T follicular helper cell (primary cell): ENCODE measurements at places on chromosomes 2 and 18.

GRCh38 chr2:105426626-105427292, 27.9 kb upstream of the FHL2 start:
- DNase-seq = no peak

- no peak for DNase-seq
These were observed 73.3 kb downstream of the NAB1 start for GRCh38 chr2:190722061-190722759.

DNA sequence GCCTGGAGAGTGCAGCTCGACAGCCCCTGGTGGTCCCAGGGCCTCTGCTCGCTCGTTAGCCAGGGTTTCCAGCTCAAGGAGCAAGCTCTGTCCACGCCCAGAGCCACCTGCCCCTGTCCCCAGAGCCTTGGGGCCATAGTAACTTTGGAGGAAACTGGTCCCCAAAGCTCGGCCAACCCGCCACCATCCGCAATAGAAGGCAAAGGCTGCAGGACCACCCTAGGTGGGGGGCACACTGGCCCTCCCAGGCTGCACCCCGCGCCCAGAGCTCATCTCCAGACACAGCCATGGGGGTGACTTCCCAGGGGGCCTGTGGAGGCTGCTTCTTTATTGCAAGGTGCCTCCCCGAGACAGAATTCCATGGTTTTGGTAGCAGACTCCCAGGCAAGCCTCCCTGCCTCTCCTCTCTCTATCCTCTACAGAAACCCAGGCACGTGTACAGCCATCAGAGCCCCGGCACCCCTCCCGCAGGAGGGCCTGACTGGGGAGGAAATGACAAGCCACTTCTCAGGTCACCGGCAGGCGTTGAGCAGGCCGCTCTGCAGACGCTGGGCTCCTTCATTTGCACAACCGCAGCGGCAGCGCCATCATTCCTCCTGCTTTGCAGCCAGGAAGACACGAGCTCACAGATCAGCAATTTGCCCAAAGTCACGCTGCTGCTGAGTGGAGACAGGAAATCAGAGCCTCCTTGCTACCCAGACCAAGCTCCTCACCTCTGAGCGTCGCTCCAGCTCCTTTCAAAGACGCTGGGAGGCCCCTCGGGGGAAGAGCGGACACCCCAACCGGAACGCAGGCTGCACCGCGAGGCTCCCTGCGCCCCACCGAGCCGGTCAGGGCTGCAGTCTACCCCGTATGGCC, 80.2 kb downstream of the NDUFA10 start:
- no peak for DNase-seq

GRCh38 chr2:120769076-120769786, 33.6 kb downstream of the GLI2 start:
- DNase-seq = no peak

DNA sequence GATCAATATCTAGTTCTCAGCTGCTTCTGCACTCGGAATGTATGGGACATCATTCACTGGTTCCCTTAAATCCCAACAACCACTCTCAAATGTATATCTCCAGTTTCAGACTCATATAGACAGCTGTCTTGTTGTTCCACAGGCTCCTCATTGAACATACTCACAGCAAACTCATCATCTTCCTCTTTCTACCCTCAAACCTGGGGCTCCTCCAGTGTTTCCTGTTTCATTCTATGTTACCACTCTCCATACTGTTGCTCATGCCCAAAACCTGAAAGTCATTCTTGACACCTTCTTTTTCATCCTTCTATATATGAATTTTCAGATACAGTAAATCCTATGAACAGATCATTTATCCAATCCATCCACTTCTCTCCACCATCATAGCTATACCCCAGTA, 18.7 kb upstream of the REL start:
- DNase-seq = no peak

- DNase-seq = no peak
These were observed 499.4 kb downstream of the GALR1 start for GRCh38 chr18:77749089-77749488.

DNA sequence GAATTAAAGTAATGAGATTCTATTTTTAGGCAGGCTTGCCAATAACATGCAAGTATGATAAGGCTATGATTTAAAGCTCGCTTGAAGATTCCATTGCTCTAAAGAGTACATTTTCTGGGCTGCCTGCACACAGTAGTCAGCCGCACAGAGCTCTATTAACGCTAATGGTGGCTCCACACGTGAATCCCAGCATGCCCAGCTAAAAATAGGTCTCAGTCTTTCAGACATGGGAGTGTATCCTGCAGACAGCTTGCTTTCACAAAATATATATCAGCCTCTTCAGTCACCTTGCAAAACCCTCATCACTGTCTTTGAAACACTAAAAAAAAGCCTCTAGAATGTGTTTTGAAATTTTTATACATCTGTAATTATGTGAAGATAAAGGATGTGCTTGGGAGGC, 418.1 kb downstream of the MTX2 start:
- DNase-seq = no peak

- DNase-seq = no peak
These were observed 37.8 kb downstream of the ARHGEF4 start for GRCh38 chr2:130874512-130874911.

GRCh38 chr2:118697781-118698180, 149.7 kb downstream of the EN1 start:
- no peak for DNase-seq

DNA sequence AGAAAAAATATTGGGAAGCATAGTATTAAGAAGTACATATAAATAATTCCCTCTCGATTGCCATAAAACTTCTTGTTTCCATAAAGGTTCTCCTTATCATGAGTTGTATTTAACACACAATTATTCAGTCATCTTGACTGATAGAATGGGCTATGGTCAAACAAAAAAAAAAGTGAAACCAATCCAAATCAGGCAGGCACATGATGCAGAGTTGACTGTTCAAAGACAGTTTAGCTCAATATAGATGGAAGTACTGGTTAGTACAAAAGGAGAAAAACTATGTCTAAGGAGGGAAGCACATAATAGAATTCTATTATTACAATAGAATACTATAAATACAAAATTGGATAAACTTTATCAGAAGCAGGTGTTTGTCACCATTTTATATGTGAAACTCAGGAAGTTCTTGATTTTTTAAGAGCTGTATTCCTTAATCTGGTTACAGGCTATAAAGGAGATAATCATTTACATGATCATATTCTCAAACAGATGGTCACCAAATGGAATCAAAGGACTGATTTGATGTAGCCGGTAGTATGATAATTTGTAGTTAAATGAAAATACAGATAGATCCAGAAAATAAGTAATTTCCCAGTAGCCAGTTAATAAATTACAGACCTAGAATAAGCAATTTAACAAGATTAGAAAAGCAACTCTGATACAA, 18.2 kb upstream of the CALCRL start:
- DNase-seq = no peak

- no peak for DNase-seq
These were observed 151.3 kb downstream of the TFCP2L1 start for GRCh38 chr2:121133551-121134319.
